Cerebellar nuclear complex (tissue), 1 donor: ENCODE measurements at places on chromosomes 2 and 18.

- DNase-seq: no peak
Measured at GRCh38 chr2:197500503-197501131, 438 bp downstream of the HSPE1 start.

- DNase-seq: no peak
Measured at GRCh38 chr18:289026-289425, 21.2 kb upstream of the THOC1 start.

- DNase-seq: no peak
Measured at GRCh38 chr2:152572031-152572430, 145.2 kb downstream of the PRPF40A start.

DNA sequence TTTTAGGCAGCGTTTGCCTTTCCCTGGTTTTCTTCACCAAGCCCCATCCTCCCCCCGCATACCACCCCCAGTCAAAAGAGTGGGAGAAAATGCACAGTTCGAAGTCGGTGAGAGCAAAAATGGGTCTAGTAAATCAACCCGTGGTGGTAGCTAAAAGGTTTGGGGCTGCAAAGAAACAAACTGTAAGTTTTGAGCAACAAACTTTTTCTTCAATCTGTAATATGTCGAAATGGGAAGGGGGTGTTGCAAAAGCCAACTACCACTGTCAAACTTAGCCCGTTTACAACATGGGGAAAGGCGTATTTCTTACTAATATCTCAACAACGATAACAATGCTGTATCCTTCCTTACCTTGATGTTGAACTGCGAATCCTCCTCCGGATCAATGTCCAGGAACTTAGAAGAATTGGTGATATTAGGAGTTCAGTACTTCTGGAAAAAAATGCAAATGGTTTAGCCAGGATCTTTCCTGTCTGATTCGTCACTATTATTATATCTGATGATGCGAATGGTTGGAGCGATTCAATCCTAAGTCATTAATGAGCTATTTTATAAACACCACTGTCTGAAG, 2.4 kb upstream of the SATB2 start:
- DNase-seq: no peak

GRCh38 chr2:15311201-15311907, 249.8 kb downstream of the NBAS start:
- no peak for DNase-seq

DNA sequence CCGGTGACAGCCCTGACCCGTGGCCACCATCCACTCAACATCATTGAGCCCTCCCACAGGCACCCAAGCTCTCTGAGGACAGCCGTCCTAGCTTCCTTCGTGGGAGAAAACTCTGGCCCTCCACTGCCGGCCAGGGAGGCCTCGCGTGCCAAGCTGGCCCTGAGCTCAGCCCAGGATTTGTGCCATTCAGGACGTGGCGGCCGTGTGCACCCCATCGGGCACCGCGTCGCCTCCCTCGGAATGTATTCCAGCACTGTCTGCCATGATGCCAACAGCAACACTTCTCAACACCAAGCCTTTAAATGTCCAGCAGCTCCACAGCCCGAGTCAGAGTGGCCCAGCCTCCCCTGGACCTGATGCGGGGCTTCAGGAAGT, 35.7 kb downstream of the ZNF516 start:
- no peak for DNase-seq

DNA sequence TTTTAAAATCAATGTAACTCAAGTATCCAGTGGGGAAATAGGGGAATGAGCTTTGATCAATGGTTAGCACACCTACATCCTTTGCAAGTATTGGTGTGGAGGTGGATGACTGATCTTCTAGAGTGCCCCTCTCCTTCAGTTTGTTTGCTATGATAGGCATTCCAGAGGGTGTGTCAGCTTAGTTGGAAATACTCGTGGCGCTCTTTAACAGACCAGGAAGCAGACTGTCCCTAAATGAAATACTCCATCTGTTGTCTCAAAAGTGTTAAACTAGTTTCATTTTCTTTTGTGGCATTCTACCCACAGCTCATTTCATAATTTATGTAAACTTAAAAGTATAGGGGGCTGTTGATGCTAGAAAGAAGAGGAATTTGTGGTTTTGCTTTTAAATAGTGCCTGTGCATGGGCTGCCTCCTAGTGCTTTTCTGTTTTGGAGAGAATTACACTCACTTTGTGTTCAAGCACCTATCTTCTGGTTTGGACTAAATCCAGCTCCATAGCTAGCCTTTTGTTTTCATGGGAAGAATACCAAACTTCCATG, 66.2 kb downstream of the STAT1 start:
- DNase-seq: no peak

GRCh38 chr2:61262699-61263098, 100.7 kb downstream of the C2orf74 start:
- no peak for DNase-seq

DNA sequence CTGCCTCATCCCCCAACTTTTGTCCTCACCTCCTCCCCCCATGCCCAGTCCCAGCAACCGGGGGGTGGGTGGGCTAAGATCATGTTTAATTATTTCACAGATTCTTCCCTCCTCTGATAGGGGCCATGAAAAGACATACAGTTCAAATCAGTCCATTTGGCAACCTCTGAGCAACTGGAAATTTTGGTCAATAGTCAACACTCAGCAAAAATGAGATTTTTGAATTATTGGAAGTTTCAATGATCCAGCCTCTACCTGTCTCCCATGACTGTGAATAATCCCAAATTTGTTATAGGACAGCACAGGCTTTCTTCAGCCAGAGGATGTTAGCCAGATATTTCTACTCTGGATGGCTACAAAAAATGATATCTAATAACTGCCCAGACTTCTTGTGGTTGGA, 549.9 kb downstream of the TNS1 start:
- DNase-seq: no peak

GRCh38 chr2:7592618-7593140, 675.5 kb downstream of the RNF144A start:
- no peak for DNase-seq

DNA sequence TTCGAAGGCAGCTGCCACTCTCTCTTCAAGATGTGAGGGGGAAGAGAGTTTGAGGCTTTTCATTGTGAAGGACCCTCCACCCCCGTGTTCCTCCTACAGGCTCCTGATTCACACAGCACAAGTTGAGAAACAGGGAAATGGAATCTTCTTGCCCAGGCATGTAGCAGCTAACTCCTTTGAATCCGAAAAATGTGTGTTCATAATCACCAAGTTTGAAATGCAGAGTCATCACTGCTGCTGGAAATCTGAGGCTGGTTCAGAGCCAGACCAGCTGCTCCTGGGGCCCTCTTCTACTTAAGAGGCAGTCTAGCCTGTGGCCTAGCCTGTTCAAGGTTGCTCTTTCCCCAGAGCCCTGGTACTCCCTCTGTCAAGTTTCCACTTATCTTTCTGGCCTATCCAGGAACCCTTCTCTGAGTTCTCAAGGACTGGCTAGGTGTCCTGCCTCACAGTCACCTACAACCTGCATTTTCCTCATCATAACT, 166.4 kb downstream of the TMEM247 start:
- DNase-seq: no peak

- no peak for DNase-seq
Measured at GRCh38 chr2:233386382-233387041, 32.2 kb downstream of the DGKD start.

GRCh38 chr2:204299766-204300165, 245.5 kb upstream of the PARD3B start:
- DNase-seq: no peak

DNA sequence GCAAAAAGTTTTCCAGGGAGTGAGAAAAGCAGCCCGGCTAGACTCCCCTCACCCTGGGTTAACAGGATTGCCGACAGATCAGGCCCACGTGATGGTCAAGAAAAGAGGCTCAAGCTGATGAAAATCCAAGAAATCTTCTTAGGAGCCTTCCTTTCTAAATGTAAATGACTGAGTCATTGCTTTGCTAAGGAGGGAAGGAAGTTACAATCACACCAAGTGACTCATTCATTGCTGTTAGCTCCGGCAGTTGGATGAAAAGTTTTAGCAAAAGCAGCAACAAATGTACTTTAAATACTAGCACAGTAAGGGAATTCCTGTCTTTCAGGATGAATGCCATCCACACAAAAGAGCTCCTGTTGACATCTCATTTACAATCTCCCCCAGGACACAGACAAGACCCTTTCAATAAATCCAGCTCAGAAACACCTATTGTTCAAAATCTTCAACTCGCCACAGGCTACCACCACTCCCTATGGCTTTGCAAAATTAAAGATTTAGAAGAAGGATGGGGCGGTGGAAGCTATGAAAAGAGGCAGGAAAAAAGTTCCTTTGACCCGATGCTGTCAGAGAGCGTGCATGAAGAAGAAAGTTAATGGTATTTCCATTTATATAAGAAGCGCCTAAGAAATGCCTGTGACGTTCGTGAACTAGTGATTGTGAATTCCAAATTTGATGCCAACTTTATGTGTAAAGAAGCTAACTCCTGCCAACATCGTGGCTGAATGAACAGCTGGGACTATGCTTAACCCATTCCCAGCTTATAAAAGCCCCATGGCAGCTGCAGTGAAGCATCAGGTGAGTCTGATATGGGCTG, 153.7 kb downstream of the TGIF1 start:
- no peak for DNase-seq

- DNase-seq: no peak
Measured at GRCh38 chr2:24918326-24919036, 1.6 kb downstream of the ADCY3 start.

- DNase-seq: no peak
Measured at GRCh38 chr2:12348216-12348615, 368.5 kb upstream of the TRIB2 start.
